Stimulated activated CD8-positive, alpha-beta memory T cell treated with anti-CD3 and anti-CD28 coated beads, Interleukin-4, amount 100 ng/mL, for 1 hour (primary cell): ENCODE measurements at places on chromosomes 11 and 22.

DNA sequence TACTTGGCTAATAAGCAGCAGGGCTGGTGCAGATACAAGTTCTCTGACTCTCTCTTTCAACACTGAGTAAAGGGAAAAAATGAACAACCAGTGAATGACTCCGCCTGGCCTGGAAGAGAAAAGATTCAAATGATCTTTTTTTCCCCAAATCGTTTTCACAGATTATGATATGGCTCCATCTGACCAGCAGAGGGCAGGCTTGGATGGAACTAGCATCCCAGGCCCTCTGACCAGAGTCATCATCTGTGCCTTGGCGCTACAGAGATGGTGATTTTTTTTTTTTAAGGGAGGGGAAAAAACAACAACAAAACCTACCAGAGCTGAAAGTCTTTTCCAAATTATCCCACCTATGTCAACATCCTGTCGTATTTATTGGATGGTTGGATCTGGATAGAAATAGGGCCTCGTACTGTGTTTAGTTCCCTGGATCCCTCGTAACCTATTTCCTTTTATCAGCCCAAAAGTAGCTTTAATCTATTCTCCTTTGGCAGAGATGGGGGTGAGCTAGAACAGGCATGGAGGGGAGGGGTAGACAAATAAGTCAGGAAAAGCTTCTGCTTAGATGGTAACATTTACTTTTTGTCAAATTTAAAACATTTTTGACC lies 69.7 kb downstream of the PRSS23 start:
- peak; percentile 6 for DNase-seq

DNA sequence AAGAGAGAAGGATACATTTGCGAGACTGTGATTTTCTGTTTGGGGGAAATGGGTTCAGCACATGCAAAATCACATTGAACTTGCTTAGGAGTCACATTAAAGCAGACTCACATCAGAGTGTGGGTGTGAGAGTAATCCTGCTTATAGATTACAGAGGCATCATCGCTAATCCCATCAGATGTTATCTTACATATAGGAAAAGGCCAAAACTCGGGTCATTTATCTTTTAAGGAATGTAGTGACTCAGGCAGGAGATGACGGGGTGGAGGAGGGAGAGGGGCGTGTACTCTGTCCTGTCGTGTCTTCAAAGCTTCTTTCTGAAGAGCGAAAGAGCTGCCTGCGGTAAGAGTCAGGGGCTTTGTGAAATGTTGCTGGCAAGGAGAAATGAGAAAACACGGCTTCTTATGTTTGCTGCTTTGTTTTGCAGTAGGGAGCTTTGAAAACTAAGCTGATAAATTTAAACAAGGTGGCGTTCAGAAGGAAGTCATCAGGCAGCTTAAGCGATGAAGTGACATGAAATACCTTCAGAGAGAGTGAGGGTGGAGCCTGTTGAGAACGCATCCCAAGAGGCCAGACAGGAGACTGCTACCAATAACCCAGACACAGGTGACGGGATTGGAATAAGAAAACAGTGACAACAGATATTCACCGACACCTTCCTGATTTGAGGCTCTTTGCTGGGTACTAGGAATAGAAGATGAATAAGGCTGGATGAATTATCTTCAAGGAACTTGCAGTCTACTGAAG lies 2.2 kb upstream of the C11orf16 start:
- no peak for DNase-seq

DNA sequence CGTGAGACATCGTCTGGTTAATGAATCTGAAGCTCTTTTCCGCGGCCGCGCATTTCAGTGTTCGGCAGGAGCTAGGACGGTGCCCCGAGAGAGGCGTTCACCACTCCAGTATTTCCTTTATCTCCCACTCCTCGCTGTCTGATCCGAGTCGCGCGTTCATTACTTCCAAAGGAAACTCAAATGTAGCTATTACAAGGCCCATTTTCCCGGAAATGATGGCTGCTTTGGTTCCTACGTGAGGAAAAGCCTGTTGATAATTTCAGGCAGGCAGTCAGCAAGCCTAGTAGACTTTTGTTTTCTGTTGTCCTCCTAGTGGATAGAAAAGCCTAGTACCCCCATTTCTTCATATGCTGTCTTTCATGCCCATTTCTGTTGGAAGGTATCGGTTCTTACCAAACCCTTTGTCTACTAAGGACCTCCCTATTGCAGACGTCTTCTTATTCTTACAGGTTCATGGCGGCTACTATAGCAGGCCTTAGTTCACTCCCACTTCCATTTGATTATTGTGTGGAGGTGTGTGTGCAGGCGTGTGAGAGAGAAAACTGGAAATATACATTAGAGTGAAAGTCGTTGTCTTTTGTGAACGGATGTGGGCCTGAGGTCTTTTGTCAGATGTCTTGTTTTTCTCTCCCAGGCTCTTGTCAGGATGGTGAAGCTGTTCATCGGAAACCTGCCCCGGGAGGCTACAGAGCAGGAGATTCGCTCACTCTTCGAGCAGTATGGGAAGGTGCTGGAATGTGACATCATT lies 737 bp downstream of the RBM4 start:
- DNase-seq, result no peak

- DNase-seq, result no peak
These were observed 1.4 kb upstream of the OSBPL5 start for GRCh38 chr11:3166268-3167142.

- no peak for DNase-seq
These were observed 41.7 kb downstream of the LMO1 start for GRCh38 chr11:8221917-8222495.

GRCh38 chr11:69174841-69175240 lies 19.1 kb downstream of the SMIM38 start:
- DNase-seq, result no peak

DNA sequence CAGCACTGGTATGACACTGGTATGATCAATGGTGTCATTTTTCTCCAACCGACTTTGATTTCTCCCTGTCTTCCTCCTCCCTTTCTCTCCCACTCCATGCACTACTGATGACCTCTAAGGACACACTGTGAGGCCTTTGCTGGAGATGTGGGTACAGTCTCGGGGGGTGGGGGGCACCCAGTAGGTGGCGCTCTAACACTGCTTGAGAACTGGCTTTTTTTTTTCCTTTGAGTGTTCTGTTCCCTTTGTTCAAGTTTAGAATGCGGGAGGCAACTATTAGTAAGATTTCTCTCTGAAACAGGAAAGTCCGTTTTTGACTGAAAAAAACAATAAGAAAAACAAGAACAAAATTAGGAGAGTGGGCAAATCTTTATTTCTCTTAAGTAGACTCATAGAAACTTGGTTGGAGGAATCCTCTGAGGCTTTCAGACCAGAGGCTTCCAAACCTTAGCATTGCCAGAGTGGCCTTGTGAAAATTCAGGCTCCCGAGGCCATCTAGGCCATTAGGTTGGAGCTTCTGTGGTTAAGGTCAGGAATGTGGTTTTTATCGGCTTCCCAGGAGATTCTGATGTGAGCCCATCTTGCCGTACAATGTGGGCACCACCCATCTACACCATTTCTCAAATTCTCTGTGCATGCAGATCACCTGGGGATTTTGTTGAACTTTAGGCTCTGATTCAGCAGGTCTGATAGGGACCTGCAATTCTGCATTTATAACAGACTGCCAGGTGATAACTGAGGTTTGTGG lies 43.2 kb downstream of the PANX1 start:
- no peak for DNase-seq

DNA sequence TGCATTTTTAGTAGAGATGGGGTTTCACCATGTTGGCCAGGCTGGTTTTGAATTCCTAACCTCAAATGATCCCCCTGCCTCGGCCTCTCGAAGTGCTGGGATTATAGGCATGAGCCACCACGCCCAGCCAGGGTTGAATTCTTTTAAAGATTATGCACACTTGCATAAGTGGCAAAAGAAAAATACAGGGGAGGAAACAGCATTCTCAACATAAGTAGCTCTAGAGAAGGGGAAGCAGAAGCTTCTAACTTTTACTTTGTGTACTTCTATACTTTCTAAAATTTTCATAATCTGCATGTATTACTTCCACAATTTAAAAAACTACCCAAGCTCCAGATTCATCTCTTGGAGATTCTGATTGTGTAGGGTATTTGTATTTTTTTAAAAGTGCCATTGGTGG lies 108.0 kb downstream of the SLC1A2 start:
- DNase-seq, result no peak

DNA sequence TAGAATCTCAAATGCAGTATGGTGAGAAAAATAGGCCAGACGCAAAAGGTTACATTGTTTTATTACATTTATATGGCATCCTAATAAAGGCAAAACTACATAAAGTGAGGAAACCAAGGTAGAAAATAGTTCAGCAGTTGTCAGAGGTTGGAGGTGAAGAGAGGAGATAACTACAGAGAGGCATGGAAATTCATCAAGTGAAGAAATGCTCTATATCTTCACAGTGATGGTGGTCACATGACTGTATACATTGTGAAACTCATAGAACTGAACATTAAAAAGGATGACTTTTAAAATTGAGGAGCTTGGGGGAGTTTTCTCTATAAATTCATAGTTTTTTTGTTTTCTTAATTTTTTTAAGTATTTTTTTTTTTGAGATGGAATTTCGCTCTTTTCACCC lies 14.4 kb downstream of the LGR4 start:
- DNase-seq, result no peak

DNA sequence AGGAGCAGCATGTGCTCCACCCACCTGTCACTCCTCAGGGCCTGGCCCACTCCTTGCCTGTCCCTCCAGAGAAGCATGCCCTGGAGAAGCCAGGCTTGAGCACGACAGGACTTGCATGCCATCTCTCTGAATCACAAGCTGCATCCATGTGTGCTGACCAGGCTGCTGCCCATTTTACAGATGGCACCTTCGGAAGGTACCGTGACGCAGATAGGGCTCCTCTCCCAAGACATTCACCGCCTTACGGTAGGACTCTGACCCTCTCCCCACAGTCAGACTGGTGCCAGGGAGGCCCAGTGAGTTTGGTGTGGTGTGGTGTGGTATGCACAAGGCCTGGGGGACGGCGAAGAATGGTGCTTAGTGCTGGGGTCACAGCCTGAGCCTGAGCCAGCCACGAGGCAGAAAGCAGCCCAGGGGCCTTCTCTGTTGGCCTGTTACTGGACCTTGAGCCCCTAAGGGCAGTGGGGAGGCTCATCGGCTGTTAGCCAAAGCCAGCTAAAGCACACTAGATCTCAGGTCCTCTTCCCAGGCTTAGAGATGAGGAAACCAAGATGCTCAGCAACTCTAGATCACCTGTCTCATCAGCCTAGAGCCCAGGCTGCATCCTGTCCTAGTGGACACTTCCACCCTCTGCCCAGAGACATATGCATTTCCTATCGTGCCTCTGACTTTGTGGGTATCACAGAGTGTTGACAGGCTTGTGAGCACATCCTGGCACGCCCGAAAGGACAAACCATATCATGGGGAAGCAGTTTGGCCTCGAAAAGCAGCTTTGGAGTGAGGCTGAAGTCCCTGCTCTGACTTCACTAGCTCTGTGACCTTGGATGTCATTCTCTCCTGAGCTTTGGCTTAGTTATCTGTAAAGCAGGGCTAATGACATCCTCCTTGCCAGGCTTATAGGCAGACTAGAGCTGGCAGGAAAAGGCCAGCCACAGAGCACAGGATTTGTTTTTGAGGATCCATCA lies 17.8 kb downstream of the CYB5R2 start:
- no peak for DNase-seq

GRCh38 chr11:45930031-45930794 lies 7.8 kb downstream of the LARGE2 start:
- no peak for DNase-seq

GRCh38 chr11:116832350-116833290 lies 2.9 kb downstream of the APOC3 start:
- no peak for DNase-seq
